ENCODE measurements at places on chromosomes 3 and 15.
A peak's percentile ranks its signal among the peaks of the same experiment; 100 is the strongest.

- DNase-seq: peak; percentile 54
Observed at GRCh38 chr3:45906681-45907407, 20.5 kb downstream of the CCR9 start.

GRCh38 chr15:36585774-36586173 is 6.3 kb downstream of the CDIN1 start:
- no peak for DNase-seq

DNA sequence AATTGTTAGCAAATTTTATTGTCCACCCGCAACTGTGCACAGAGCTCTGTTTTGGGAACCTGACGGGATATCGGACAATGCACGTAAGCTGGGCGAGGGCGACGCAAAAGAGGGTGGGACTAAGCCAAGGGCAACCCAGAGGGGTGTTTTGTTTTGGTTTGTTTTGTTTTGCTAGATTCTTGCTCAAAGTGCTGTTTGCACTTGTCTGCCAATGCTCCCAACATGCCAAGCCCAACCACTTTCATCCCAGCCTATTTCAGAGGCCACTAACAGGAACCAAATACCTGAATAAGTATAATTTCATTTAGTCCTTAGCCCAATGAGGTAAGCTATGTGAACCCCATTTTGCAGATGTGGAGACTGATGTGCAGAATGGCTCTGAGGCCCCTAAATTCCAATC is 9.7 kb upstream of the CMTM7 start:
- DNase-seq: no peak

GRCh38 chr15:59124261-59124660 is 19.3 kb downstream of the CCNB2 start:
- no peak for DNase-seq

DNA sequence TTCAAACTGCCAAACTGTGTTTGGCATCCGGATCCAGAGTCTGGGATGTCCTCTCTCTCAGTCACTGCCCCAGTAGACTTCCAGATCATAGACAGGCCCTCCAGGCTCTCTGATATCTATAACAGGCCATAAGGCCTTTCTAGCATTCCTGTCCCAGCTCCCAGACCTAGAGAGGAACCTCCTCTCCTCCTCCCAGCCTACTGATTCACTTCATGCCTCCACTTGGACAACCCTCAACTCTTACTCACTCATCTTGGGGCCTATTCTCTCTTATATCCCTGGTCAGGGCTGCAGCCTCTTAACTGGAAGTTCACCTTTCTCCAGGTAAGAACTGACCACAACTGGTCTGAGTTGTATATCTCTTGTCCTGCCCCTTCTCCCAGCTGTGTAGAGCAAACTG is 253.7 kb upstream of the TRIM42 start:
- peak; percentile 11 for DNase-seq

- DNase-seq: peak; percentile 69
Observed at GRCh38 chr15:99507504-99508310, 58.1 kb upstream of the MEF2A start.

- no peak for DNase-seq
Observed at GRCh38 chr15:34336231-34336990, 1.2 kb downstream of the SLC12A6 start.

- no peak for DNase-seq
Observed at GRCh38 chr3:9080163-9080562, 116.9 kb upstream of the RAD18 start.

- no peak for DNase-seq
Observed at GRCh38 chr3:126494970-126495230, 19.2 kb upstream of the ZXDC start.

DNA sequence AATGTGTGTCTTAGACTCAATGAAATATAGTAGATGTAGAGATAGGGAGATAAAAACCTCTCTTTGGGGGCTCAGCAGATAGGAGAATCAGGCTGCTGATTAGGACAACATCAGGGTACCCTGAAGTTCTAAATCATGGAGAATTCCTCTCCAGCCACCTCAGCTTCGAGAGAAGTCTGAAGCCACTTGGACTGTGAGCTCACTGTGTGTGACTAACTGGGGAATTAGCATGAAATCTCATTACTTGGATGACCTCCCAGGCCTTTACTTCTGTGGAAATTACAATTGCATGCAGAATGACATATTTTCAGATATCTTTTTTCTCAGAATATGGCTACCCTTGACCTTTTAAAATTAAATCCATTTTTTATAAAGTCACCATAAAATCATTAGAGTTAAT is 128.0 kb upstream of the MRPL3 start:
- peak; percentile 61 for DNase-seq

DNA sequence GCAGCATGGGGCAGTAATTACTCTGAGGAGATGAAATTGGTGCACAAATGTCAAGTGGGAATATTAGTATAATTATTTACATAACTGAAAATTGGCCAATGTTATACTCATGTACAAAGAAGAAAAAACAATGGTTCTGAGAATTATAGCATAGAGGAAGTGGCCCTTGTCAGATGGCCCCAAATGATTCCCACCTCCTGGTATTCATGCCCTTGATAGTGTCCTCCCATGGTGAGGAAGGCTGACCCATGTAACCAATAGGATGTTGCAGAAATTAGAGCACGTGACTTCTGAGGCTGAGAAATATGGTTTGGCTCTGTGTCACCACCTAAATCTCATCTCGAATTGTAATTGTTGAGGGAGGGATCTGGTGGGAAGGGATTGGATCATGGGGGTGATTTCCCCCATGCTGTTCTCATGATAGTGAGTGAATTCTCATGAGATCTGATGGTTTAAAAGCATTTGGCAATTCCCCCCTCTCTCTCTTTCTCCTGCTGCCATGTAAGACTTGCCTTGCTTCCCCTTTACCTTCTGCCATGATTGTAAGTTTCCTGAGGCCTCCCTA is 368.5 kb downstream of the SHQ1 start:
- no peak for DNase-seq

DNA sequence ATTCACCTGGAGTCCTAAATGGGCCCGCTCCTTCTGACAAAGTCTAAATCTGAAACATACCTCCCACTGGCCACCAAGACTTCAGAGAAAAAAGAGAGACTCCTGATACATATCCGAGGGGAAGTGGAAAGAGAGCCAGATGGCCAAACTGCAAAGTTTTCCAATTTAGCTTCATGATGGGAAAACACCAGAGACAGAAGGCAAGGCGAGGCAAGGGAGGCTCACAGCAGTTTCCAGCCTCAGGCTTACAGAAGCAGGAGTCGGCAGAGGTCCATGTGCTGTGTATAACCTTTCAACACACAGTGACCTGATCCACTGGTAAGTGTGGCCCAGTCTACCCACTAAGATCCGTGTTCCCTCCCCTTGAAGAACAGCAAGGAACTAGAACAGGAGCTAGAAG is 29.9 kb upstream of the PDE8A start:
- no peak for DNase-seq

GRCh38 chr3:183506674-183507320 is 48.7 kb downstream of the KLHL6 start:
- DNase-seq: no peak

DNA sequence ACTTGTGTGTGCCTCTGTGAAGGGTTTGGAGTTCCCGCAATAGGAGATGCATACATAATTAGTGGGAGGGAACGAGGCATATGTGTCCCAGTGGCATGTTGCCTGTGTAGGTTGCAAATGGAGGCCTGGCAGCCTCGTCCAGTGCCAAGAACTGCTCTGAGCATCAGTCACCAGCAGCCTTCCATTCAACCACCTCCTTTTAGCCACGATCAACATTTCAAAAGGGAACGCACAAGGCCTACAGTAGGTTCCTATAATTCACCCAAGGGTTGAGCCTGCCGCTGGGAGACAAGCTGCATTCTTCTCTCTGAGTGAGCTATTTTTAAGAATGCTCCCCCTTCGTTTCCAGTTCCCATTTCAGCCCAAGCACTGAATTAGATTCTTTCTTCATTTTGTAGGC is 78.8 kb upstream of the CTNNB1 start:
- DNase-seq: no peak

DNA sequence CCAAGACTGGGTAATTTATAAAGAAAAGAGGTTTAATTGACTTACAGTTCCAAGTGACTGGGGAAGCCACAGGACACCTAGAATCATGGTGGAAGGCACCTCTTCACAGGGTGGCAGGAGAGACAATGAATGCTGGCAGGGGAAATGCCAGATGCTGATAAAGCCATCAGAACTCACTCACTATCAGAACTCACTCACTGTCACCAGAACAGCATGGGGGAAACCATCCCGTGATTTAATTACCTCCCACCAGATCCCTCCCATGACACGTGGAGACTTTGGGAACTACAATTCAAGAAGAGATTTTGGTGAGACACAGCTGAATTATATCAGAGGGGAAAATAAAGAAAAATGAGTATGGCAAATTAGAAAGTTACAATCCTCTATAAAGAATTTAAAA is 310.9 kb downstream of the BCHE start:
- no peak for DNase-seq

DNA sequence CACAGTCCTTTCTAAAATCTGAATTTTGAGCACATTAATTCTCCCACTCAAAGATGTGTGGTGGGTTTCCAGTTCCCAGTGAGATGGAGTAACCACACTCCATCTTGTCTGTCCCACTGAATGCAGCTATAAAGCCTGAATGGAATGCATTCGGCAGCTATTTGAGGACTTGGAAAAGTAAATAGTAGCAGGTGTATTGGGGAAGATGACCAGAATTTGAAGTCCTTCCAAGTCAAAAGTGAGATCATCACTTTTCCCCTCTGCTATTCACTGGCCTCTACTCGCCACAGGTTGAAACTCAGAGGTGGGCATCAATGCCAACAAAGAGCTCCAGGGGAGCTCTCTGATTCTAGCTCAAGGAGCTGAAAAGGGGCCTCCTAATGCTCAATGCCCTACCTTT is 8.1 kb upstream of the GNB5 start:
- DNase-seq: no peak

- DNase-seq: peak; percentile 54
Observed at GRCh38 chr3:37945807-37946530, 44.6 kb upstream of the VILL start.

DNA sequence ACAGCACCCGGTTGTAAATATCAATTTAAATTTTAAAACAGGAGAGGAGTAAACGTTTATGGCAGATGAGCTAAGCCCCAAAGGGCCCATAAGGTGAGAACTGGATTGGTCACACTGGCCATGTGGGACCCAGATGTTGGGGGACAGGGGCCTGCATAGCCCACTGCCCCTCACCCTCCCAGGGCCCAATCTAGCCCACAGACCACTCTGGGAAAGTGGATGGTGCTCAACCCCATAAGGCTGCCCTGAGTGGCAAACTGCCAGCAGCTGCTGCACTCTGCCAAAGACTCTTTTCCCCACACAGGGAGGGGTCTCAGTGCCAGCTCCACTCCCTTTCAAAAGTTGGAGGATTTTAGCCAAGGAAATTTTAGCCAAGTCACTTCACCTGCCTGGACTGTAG is 42.5 kb downstream of the CCDC12 start:
- DNase-seq: no peak

- DNase-seq: no peak
Observed at GRCh38 chr15:83890587-83890986, 236.7 kb downstream of the ADAMTSL3 start.

DNA sequence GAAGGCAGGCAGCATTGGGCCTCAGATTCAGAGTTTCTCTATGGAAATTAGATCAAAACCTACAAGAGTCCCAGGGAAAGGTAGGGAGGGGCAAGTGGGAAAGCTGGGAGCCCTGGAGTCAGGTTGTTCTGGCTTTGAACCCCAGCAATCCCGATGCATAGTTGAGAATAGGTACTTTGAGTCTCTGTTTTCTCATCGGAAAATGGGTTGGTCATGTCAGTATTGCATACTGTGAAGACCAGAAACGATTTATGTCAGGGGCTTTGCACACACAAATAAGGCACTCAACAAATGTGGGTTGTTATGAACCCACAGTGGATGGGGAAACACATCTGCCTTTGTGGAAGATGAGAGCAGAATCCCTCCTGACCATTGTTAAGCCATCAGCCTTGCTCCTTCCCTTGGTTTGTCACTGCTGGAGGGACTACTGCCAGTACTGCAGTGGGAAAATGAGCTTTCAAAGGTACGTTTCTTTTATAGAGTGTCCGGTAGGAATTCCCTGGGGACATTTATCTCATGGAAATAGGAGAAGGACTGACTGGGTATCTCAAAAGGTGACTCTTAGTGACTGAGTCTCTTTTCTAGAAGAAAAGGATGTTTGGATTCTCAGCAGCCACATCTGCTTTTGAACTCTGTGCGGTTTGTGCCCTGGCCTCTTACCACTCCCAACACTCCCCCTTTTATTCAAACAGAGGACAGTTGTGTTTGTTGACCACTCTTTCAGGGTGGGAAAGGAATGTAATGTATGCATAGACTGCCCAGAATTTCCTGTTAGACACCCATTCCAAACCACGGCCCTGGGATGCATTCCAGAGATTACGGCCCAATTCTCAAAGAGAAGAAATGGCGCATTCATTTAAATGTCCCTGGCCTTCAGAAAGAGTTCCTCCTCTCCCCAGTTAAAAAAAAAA is 54.6 kb upstream of the VILL start:
- peak; percentile 97 for DNase-seq

DNA sequence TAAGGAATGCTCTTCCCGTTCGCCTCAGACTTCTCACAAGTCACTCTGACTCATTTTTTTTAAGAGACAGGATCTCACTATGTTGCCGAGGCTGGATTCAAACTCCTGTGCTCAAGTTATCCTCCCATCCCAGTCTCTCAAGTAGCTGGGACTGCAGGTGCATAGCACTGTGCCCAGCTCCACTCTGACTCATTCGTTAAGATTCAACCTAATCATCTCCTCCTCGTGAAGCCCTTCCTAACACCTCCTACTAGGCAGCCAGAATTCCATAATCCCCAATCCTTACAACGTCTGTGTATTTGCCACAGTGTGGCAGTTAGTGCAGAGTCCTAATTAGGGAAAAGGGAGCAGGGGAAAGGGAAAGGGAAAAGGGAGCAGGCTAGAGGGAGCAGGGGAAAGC is 26.4 kb upstream of the DCLK3 start:
- DNase-seq: no peak

GRCh38 chr3:13346481-13347389 is 73.4 kb downstream of the NUP210 start:
- no peak for DNase-seq

DNA sequence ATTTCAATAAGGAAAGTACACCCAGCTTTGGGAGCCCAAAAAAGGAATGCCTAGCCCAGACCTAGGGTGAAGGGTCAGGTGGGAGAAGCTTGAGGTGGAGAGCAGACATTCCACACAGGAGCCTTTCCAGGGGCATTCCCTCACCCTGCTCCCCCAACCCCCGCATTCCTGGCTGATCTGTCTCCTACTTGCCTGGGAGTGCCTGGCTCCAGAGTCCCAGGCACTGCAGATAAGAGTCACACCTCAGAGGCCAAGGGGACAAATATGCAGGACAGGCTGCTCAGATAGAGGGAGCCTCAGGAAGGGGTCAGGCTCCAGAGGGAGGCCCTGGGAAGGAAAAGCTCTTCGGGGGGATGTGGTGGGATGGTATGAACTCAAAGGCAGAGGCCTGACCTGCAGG is 20.8 kb upstream of the HCN4 start:
- DNase-seq: no peak

DNA sequence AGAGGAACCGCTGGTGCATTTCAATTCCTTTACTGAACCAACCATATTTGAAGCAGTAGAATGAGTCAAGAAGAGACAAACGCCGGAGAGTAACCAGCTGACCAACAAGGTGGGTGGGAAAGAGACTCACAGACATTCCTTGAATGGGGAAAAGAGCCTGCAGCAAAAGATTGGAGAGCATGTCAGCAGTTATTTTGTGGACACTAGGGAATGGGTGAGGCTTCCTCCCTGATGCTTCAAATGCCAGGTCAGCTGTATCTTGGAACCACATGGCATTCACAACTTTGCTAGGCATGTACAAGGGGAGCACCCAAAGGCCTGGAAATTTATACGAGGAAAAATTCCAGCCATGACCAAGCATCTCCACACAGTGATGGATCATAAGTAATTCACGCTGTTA is 29.9 kb upstream of the ZKSCAN7 start:
- no peak for DNase-seq
